ENCODE measurements at places on chromosomes 6 and 20.
A peak's percentile ranks its signal among the peaks of the same experiment; 100 is the strongest.

- no peak for DNase-seq
These were observed 10.5 kb downstream of the NPEPL1 start for GRCh38 chr20:58702859-58703648.

DNA sequence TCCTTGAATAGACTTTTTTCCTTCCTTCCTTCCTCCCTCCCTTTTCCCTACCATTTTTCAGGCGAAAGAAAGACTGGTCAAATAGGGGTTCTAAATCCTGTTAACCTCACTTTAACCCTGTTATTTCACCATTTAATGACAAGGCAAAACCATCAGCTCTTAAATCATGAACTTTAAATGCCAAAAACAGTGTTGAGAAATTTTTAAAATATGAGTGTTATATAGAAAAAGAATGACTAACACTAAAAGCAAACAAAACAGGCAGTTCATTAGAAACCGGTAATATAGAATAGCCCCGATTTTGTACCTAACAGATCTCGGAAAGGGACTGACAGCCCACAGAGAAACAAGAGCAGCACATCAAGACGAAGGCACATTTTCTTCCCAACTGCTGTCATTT is 57.4 kb upstream of the CEP85L start:
- no peak for DNase-seq

- DNase-seq: no peak
These were observed 7.1 kb upstream of the MYLK2 start for GRCh38 chr20:31811796-31812728.

DNA sequence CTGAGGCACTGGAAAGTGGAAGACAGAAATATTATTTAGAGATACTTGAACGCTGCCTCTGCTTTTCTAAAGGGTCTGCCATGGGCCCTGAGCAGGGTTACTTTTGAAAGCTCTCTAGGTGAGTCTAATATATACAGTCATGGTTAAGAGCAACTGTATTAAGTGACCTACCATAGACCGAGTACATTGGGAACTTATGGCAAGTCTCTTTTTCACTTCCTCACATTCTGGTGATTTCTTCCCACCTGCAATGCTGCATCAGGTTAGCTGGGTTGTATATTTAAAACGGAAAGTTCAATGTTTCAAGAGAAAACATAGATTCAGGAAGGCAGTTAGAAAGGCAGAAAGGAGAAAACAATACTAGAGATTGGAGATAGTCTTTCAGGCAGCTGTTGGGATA is 154.7 kb downstream of the PHF3 start:
- DNase-seq: no peak

DNA sequence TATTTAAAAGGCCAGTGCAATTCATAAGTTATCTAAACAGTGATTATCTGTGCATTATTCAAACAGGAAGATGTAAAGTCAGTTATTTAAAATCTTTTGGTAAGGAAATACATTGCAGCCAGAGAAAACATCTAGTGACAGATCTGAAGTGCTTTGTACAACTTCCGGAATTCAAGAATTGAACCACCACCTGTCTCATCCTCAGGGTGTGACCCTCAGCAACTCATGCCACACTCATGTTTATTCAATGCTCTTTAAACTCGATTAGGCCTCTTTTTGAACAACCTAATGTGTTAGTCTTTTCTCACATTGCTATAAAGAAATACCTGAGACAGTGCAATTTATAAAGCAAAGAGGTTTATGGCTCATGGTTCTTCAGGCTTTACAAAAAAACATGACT is 62.6 kb upstream of the GGTLC1 start:
- DNase-seq: peak; percentile 26

GRCh38 chr6:24403501-24403824 is 727 bp downstream of the MRS2 start:
- no peak for DNase-seq

DNA sequence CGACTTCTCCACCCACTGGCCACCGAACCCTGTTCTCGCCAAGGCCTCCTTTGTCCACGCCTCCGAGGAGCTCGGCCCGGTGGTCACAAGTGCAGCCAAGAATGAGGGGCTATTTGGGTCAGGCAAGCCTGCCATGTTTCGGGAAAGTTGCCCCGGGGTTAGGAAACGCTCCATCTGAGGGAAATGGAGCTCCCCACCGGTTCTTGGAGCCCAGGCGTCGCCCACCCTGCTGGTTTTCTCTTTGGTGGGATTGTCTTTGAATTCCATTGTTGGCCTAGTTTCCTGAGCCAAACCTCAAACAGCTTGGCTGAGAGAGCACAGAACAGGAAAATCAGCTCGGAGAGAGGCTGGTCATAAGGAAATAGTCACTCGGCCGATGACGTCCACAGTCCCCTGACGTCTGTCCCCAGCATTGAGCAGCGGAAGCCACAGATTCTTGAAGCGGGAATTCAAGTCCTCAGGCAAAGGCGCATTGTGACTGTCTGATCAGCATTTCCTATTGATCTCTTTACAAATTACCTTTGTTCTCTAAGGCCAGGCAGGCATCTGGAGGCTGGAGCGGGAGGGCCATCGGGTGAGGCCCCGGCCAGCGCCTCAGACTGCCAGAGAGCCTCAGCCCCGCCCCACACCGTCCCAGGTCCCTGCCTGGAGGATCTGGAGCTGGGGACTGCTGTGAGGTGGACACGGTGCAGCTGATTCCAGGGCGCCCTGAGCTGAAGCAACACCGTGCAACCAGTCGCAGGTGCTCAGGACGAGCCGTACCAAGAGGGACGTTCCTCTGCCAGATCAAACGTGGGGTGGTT is 138.6 kb downstream of the DLL1 start:
- DNase-seq: peak; percentile 20

- no peak for DNase-seq
These were observed 120.3 kb upstream of the SASH1 start for GRCh38 chr6:148222376-148222775.

- no peak for DNase-seq
These were observed 32.5 kb downstream of the SDHAF4 start for GRCh38 chr6:70599187-70599586.

DNA sequence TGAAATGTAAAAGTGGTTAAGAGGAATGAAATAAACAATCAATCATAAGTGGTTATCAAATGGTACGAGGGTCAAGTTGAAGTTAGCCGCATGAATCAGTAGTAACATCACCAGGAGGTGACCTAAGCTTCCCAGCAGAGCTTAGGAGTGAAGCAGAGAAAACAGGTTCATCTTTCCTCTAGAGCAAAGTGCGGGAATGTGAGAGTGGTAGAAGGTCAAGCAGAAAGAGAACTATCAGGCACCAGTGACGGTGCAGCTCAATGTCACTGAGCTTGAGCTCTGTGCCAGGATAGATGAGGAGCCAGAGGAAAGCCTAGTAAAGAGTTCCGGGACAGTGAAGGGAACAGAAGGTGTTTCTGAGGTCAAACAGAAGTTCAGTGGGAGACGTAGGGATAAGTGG is 20.8 kb upstream of the TNFAIP3 start:
- DNase-seq: no peak

DNA sequence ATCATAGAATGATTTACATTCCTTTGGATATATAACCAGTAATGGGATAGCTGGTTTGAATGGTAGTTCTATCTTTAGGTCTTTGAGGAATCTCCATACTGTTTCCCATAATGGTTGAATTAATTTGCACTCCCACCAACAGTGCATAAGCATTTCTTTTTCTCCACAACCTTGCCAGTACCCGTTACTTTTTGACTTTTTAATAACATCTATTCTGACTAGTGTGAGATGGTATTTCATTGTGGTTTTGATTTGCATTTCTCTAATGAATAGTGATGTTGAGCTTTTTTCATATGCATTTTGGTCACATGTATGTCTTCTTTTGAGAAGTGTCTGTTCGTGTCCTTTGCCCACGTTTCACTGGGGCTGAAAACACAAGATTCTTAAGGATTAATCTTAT is 107.3 kb downstream of the TINAG start:
- no peak for DNase-seq

DNA sequence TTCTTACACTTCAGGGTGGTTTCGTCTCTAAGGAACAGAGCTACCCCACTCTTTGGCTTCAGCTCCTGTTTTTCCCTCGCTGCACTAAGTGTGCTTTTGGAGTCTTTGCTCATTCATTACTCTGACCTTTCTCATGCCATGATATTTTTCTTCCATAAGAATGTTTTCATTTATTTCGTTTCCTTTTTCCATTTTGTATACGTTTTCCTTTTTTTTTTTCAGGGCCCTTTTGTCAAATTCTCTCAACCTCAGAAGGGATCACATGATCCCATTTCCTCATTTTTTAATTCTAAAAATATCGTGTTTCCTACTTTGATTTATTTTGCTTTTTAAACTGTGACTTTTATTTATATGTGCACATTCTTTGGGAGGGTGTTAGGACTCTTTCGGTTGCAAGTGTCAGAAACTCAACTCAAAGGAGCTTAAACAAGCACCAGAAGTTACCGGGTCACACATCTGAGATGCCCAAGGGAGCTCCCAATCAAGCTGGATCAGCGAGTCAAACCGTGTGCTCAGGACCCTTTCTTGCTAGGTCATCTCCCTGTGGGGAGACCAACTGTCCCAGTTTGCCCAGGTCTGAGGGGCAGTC is 40.6 kb downstream of the GCNT2 start:
- DNase-seq: no peak

DNA sequence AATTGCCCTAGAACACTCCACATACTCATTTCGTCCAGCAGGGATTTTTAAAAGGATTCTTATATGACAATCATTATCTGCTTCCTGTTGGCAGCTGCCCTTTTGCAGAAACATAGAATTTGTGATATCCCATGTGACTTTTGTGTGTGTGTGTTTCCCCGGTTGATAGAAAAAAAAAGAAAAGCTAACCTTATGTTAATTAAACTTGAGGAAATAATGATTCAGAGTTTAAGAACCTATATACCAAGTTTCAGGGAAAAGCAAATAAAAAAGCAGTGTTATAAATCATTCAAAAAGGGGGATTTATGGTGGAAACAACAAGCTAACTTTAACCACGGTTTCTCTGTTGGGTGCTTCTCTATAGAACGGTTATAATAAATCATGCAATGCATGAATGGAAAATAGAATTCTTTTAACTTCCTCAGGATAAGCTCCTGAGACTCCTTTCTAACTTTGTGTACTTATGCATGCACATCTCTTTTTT is 826.9 kb upstream of the EYS start:
- DNase-seq: no peak

DNA sequence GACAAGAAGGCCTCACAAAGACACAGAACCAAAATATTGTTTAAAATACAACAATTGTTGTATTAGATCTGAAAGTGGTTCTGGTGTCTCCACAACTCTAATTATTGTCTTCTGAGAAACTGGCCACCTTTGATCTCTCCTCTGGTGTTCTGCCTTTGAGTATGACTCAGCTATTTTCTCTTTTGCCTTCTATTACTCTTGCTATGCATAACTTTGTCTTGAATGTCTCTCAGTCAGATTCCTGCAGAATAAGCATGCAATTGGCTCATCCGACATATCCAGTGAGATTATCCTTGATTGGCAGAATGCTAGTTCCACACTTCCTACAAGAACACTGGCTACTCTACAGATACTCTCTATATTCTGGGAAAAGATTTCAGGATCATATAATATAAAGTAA is 14.3 kb upstream of the EPM2A start:
- no peak for DNase-seq

DNA sequence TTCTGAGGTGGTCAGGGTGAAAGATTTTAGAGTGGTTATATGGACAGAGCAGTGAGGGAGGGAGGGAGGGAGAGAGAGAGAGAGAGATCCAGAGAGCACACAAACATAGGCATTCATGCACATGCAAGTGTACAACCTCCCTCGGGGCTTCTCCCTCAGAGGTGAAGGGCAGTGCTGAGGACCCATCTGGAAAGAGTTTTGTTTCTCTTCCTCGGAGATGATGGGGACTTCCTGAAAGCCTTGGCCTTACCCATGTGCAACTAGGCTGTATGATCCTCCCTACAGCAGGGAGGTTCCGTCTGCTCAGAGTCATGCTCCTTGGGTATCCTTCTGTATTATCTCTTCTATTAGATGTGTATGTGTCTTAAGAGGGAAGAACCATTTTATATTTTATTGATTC is 21.4 kb upstream of the TSPYL1 start:
- no peak for DNase-seq

- no peak for DNase-seq
These were observed 27.4 kb downstream of the HEBP2 start for GRCh38 chr6:138431256-138432062.

DNA sequence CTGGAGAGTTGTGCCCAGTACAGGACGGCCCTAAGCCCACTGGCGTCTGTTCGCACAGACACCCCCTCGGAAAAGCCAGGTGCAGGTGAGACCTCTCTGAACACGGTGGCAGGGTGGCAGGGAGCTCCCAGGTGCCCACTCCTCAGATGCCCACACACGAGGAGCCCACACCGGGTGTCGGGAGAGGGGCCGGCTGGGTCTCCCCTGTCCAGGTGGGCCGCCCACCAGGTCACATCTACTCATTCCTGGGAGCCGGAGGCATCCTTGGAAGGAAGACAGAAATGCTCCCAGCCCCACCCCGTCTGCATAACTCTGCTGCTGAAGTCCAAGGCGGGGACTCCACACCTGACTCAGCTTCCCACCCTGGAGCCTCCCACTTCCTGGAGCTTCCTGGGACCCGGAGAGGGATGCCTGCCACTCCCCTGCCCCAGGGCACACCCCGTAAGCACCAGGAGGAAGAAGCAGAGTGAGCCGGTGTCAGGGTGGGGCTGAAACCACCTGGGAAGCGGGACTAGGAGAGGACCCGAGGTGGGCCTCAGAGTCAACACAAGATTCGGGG is 2.5 kb downstream of the SRMS start:
- DNase-seq: no peak

DNA sequence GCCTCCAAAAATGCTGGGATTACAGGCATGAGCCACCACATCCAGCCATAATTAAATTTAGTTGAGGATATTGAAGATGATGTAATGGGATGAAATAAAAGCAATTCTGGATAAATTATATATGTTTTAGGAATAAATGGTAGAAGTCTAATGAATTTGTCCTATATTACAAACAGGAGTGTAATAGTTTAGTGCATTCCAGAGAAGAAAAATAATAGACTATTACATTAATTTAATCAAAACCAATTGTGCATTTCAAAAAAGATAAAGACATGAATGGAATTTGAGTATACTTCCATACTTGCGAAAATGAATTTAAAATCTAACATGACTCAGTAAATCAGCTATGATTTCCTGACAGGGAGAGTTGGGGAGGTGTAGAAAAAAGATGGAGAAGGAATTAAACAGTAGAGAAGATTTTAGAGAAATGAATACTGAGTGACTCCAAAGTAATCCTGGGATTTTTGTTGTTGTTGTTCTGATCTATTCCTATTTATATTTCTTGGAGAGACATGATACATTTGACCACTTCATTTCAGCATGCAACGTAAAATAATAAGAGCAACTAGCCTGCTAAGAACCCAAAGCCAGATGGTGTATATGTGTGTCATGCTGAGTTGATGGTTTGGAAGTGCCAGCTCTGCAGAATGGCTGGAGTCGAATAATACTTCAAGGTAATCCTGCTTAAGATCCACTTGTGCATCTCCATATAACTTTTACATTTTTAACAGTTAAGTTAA is 67.4 kb downstream of the AIG1 start:
- DNase-seq: no peak

GRCh38 chr6:136593748-136594490 is 43.7 kb upstream of the MAP7 start:
- no peak for DNase-seq

DNA sequence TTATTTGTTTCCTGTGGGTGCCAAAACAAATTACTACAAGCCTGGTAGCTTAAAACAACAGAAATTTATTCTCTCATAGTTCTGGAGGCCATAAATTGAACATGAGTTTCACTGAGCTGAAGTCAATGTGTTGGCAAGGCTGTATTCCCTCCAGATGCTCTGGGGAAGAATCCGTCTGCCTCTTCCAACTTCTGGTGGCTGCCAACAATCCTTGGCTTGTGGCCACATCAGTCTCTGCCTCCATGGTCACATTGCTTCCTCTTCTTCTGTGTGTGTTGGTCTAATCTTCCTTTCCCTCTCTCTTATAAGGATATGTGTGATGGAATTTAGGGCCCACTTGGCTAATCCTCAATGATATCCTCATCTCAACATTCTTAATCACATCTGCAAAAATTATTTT is 92.8 kb upstream of the EPB41L1 start:
- no peak for DNase-seq

Data from naive thymus-derived CD4-positive, alpha-beta T cell (primary cell).